ENCODE measurements at places on chromosomes 1 and 21. TPM values are rescaled to one million over a fixed set of nuclear protein-coding genes. Genes with fewer than 3 reads are reported as not detected.

The IRF6 gene
- total RNA-seq, result 1.0 TPM

The NPHS2 gene
- total RNA-seq, result not detected

GRCh38 chr21:39595465-39595864, 17.3 kb upstream of the B3GALT5 start:
- DNase-seq, result no peak

GRCh38 chr1:193890935-193891334, 704.5 kb upstream of the B3GALT2 start:
- no peak for DNase-seq

DNA sequence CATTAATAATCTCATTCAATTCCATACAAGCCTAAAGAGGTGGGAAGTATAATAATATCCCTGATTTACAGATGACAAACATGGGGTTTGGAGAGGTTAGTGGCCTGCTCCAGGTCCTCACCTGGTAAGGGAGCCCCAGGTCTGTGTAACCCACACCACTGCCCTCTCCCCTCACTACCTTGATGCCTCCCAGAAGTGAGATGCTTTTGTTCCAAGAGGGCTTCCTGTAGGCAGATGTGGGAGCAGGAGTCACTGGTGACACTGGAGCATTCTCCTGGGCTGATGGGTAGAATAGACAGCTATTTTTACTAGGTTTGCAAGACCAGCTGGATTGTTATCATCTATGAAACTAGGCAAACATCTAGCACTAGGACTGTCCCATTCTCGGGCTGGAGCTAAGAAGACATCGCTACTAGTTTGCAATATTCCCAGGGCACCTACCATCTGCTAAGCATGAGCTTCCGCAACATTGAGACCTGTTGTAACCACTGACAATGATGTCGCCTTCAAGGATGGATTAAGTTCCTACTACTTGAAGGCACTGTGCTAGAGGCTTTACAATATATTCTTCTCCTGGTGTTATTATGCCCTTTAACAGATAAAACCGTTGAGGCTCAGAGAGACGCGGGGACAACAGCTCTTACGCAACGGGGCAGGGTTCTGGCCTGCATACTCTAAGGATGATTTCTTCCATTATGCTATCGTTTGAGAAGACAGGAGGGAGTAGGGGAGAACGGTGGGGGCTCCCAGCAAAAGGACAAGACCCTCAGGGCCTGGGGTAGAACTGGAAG, 35.0 kb downstream of the BATF3 start:
- no peak for DNase-seq
